ENCODE measurements at places on chromosomes 11 and 22.

GRCh38 chr11:61791737-61792309, 576 bp downstream of the TMEM258 start:
- peak; percentile 22 for DNase-seq

- DNase-seq, result no peak
These were observed 82.4 kb upstream of the BIRC3 start for GRCh38 chr11:102234779-102235439.

- no peak for DNase-seq
These were observed 20.4 kb downstream of the FCHSD2 start for GRCh38 chr11:73121692-73122091.

DNA sequence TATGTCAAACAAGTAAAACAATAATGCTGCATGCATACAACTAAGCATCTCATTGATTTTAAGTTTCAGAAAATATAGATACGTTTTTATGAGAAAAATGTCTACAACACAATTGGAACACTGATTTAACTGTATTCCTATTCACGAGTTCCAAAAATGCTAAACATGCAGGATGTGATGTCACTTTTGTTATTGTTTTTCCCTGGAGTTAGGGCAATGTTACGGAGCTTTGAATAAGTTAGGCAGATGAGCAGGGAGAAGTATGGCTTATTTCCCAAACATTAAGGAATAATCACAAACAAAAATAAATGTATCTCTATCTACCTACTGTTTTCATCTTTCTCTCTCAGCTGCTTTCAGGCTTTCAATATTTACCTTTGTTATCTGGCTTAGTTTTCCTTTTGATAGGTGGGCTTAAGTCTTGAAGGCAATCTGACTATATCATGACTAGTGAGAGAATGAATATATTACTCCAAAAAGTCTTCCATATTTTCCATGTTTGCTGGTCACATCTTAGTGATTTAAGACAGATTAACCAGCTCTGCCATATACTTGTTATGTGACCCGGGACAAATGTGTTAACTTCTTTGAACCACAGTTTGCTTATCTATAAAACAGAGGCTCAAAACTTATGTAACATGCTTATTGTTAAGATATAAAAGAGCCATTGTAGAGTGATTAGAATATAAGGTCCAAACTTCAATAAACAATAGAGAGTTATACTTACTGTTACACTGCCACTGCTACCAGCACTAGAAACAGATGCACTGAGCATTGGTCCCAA, 854.4 kb upstream of the CCDC90B start:
- DNase-seq, result no peak

- DNase-seq, result no peak
These were observed 1292.5 kb upstream of the TENM4 start for GRCh38 chr11:80733361-80733760.

DNA sequence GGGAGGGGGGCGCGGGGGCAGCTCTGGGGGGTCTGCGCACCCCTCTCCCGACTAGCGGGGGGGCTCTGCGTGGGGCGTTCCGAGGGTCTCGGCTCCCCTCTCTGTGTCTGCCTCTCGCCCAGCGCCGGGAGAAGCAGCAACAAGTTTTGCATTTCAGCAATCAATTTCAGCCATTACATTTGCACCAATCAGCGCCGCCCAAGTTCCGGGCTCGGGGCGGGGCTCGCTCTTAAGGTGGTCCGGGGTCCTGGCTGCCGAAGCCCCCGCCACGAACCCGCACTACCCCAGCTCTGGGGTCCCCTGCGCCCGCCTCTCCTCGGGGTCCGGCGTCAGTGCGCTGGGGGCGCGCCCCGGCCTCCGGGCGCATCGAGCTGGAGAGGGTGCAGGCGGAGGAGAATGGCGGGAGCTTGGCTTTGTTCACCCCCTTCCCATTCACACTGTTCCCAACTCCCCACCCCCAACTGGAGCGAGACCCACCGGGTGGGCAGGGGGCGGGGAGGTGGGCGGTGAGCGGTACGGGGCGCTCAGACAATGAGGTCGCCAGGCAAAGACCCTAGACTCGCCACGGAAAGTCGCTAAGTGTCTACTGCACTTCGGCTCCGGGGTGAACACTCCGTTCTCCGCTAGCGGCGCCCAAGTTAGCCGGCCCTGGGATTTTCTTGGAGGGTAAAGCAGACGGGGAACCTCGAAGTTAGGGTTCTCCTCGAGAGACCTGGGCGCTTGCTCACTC, at the start of gene MN1:
Gene MN1, minus strand, starts transcription at position 141 of the 730 bp plus-strand sequence. CDS start 1,213 bp downstream, outside the sequence.
- DNase-seq, result no peak

- no peak for DNase-seq
These were observed 252.1 kb upstream of the PITPNB start for GRCh38 chr22:28171115-28171514.

DNA sequence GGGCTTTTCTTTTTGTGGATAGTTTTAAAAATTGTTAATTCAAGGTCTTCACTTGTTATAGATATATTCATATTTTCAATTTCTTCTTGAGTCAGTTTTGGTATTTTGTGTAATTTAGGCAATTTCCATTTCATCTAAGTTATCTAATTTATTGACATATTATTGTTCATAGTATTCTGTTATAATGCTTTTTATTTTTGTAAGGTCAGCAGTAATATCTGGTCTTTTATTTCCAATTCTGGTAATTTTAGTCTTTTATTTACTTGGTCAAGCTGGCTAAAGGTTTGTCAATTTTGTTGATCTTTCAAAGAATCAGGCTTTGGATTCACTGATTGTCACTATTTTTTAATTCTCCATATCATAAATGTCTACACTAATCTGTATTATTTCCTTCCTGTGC, 60.1 kb downstream of the HORMAD2 start:
- DNase-seq, result no peak

DNA sequence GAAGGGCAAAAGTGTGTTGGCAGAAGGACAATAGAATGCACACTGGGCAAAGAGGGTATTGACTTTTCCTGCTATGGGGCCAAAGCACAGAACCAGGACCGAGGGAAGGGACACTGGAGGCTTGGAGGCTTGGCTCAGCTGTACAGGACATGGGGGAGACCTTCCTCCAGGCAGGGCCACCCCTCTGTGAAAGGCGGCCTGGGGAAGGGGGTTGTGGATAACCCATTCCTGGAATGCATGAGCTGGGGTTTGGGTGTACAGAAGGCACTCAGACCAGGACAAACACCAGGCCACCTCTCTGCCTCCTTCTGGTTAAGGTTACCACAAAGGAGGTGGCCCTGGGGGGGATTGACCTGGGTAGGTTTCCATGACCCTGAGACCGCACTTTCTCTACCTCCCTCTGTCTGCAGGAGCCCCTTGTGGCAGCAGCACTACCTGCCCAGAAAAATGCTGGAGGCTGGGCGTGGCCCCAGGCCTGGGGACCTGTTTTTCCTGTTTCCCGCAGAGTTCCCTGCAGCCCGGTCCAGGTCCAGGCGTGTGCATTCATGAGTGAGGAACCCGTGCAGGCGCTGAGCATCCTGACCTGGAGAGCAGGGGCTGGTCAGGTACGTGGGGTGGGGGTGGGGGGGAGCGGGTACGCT, 9.6 kb downstream of the P2RY2 start:
- no peak for DNase-seq

GRCh38 chr11:8934742-8935488, 2.2 kb upstream of the C11orf16 start:
- DNase-seq, result no peak

GRCh38 chr22:50418624-50419023, 56.2 kb downstream of the SBF1 start:
- DNase-seq, result no peak

DNA sequence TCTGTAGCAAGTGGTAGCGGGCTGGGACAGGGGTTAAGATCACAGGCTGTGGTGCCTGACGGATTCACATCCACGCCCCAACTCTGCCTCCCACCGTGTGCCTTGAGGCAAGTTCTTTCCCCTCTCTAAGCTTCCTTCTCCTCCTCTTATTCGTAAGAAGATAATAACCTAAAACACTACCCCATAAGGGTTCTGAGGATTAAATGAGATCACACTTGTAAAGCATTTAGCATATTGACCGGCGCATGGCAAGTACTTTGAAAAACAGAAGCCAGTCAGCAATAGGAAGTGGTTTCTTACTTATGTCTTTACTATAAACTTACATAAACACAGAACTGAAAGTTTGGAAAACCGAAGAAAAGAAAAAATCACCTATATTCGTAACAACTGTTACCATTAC, 15.5 kb upstream of the LMO2 start:
- DNase-seq, result no peak

DNA sequence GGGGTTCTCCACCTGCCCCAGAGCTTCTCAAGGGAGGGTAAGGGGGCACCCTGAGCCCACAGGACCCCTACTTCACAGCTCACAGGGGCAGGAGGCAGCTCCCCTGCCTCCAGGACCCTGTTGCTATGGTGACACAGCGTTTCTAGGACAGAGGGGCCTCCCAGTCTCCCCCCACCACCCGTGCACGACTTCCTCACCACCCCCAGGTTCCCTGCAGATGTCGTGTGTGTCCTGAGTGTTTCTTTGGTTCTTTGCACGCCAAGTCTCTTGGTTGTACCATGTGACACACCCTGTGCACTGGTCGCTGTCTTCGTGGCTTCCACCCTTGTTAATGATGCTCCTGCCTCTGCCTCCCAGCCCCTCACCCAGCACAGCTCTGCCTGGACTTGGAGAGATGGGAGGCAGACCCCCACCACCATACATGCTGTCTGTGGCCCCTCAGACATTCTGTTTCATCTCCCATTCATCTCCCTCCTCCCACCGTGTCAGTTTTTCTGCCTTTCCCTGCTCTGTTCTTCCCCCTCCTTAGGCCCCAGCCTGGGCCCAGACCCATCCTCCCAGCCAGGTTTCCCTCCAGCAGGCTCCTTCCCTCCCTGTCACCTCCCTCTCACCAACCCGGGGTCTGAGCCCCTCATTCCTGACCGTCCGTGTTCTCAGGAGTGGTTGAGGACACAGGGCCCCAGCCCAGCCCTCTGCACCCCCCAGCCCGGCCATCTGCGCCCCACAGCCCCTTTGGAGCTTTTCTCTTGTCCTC, 24.5 kb upstream of the RAB1B start:
- no peak for DNase-seq

DNA sequence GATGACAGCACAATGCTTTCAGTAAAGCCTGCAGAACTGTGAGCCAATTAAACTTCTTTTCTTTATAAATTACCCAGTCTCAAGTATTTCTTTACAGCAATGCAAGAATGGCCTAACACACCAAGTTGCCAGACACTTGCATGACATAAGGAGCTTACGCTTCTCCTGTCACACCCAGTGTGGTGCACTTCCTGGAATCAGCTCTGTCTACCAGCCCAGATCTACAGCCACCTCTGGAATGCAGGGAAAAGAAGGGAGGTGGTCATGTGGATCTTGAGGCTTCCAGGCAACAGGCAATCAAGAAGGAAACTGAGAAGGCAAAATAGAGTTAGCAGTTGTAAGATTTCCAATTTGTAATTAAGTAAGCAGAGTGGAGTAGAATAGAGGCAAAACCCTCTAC, 37.4 kb upstream of the SESN3 start:
- no peak for DNase-seq

GRCh38 chr11:10072142-10072541, 221.9 kb downstream of the SBF2 start:
- no peak for DNase-seq

- DNase-seq, result no peak
These were observed 675.0 kb upstream of the KIRREL3 start for GRCh38 chr11:127675581-127675980.

DNA sequence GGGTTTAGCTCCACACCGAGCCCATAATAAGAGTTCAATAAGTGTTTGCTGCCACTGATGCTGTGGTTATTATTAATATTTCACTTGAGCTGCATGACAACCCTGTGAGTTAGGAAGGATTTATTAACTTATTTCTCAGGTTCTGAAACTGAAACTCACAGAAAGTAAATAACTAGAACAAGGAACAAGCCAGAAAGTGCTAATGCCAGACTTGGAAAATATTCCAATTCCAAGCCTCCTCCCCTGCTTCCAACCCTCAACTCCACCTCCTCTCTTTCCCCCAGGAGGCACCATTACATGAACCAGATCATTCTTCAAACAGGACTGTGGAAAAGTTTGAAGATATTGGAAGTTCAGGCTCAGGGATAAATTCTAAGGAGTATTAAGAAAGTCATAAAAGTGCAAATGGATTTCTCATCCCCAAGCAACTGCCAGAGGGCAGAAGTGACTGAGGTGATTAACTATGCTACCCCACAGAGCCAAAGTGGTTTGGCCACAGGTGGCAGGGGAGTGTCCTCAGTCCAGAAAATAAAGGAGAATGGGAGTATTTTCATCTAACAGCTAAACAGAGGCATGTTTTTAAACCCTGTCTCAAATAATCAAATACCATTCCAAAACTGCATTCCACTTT, 3.2 kb upstream of the FJX1 start:
- no peak for DNase-seq

- no peak for DNase-seq
These were observed 241.9 kb upstream of the CTSC start for GRCh38 chr11:88579466-88579865.

- no peak for DNase-seq
These were observed 2.9 kb downstream of the C11orf87 start for GRCh38 chr11:109424901-109425300.

GRCh38 chr11:72585762-72586311, 88.4 kb downstream of the PDE2A start:
- peak; percentile 23 for DNase-seq

DNA sequence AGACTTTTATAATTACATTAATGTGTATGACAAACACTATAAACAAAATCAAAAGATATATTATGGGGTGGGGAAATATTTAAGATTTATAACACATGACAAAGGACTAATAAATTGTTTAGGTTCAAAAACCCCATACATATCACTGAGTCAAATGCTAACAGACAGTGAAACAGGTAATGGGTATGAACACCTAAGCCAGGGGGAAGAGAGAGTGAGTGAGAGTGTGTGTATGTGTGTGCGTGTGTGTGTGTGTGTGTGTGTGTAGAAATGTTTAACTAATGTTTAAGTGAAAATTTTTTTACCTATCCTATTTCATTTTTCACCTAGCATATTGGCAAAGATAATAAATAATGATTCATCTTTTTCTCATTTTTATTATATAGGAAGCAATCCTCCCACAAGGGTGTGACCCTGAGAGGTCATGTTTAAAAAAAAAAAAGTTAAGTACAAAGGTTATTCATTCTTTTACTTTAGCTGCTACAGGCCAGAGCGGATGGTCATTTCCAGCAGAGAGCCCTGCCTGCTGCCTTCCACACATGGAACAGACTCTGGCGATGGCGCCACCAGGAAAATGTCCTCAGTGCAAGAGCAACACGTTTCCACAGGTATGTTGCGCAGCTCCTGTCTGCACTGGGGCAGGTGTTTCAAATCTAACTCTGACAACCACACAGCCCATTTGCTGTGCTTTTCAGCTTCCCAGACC, 72.9 kb downstream of the PISD start:
- DNase-seq, result no peak

- peak; percentile 25 for DNase-seq
These were observed 3.9 kb upstream of the ABCG4 start for GRCh38 chr11:119144825-119145486.

- DNase-seq, result no peak
These were observed 148.3 kb upstream of the CADM1 start for GRCh38 chr11:115652496-115652895.

GRCh38 chr11:117421476-117421875, 93.8 kb downstream of the CEP164 start:
- DNase-seq, result no peak

GRCh38 chr11:88553204-88553603, 215.7 kb upstream of the CTSC start:
- DNase-seq, result no peak

- no peak for DNase-seq
These were observed 153.0 kb upstream of the TIMP3 start for GRCh38 chr22:32648486-32648885.

GRCh38 chr11:60193687-60194433, 11.0 kb upstream of the MS4A6A start:
- peak; percentile 44 for DNase-seq

- DNase-seq, result no peak
These were observed 85.1 kb downstream of the MYO7A start for GRCh38 chr11:77213029-77213579.
